ENCODE measurements at places on chromosomes 11 and 22.

GRCh38 chr22:49228431-49229037 lies 599.1 kb downstream of the BRD1 start:
- no peak for DNase-seq

DNA sequence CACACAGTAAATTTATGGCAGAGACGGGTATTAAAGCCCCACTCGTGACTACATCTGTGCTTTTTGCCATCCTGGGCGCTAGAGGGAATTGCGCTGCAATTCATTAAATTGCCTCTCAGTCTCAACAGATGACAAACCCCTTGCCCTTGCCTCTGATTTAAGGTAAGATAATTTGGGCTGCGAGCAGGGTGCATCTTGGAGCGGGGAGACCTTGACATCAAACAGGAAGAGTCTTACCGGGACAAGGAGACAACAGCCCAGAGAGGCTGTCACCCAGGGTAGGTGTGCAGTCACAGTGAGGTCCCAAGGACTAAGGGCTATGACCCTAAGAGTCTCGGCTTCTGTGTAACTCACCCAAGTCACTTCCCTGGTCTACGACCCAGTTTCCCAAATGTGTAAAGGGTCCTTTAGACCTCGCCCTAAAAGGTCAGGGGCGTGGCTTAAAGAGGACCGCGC lies 449 bp upstream of the TOM1 start:
- no peak for DNase-seq

DNA sequence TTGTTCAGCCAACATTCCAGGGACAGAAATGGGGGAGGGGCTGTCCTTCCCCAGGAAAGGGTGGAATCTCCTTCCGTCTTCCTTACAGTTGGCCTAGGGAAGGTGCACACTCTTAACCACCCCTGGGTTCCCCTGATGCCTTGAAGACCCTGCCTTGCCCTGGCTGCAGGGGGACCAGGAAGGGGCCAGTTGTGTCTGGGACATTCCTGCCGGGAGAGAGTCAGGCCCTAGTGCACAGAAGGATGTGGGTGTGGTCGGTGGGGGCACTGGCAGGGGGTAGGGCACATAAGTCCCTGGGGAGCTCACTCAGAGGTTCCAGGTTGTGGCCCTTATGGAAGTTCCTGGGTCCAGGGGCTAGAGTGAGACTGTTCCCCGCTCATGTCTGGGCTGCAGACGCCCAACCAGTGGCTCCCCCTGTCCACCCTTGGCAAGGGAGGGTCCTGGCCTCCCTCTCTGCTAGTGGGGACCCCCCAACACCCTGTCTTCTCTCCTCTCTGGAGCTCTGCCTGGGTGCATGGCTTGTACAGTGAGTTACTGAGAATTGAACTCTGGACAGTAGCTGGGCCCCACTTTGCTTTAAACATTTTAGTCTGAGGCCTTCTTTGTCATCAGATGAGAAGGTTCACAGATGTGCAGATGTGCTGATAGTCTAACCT lies 2.0 kb upstream of the APOBEC3A start:
- DNase-seq, result no peak

GRCh38 chr11:9787260-9787659 lies 123.4 kb downstream of the SWAP70 start:
- no peak for DNase-seq

- peak; percentile 57 for DNase-seq
Observed at GRCh38 chr11:15101072-15101709, 13.5 kb upstream of the INSC start.

DNA sequence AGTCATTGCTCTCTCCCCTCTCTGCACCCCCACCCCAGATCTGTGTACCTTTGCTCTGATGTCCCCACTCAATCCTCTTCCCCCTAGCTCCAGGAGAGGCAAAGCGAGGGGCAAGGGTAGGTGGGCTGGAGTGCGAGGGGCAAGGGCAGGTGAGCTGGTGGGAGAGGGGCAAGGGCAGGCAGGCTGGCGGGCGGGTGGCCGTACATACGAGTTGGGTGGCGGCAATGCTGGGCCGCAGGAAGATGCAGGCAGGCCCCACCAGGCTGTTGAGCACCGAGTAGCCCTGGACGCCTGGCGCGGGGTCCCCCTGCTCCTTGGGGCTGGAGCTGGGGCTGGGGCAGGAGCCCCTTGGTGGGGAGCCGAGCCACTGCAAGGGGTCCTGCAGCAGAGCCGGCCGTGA lies 908 bp downstream of the CABP2 start:
- no peak for DNase-seq

- DNase-seq, result no peak
Observed at GRCh38 chr11:34566208-34566551, 52.6 kb upstream of the ELF5 start.

DNA sequence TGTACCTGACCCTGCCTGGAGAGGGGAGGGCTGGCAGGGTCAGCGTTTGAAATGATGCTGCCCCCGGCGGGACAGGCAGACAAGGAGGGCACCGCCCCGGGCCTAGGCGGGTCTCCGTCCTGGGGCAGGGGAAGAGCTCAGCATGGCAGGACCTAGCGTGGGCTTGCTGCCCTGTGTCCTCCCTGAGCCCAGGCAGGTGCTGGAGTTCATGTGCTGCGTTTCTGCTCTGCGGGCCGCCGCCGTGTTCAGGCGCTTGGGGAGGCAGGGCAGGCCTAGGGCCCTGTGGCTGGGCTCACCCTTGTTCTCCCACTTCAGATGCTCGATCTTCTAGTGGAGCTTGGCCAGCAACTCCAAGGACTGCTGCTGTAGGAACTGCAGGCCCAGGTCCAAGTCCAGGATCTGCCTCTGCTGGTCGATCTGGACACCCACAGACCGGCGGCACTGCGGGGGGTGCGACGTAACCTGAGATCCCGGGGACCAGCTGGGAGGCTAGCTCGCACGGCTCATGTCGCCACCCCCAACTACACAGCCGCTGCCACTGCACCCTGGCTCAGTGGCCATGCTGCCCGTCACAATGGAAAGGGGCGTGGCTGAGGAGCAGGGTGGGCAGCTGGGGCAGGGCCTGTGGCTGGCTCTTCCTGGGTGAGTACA lies 84.4 kb downstream of the MED15 start:
- no peak for DNase-seq

DNA sequence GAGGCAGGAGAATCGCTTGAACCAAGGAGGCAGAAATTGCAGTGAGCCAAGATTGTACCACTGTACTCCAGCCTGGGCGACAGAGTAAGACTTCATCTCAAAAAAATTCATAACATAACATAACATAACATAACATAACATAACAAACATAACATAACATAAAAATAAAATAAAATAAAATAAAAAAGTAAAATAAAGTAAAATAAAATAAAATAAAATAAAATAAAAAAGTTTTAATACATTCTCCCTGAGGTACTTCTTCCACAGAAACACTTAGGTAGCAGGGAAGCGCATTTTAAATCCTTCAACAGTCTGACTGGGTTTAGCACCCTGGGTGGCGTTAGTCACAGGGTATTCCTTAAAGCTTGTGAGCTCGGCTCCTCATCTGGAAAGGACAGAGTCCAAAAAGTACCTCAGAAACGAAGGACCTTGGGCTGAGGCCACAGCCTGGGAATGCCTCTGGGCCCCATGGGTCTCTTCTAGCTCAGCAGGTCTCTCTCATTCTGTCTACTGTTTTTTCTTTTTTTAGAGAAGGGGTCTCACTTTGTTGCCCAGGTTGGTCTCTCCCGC lies 41.7 kb downstream of the MICAL3 start:
- no peak for DNase-seq

DNA sequence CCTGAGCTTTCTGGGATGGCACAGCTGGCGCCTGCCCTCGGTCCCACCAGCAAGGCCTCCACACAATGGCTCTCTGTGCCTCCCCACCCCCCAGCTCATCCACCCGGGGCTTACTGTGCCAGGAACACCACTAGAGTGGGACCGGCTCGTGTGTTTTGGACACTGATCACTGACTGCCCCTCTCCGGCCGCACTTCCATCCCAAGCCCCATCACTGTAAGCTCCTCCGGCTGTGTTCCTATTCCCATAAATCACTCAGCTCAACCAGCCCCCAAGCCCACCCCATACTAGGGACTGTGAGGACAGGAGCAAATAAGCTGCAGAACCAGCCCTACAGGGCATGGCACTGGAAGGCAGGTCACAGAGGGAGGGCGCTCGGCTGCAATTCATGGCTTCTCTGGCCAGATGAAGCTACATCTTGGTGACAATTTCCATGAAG lies 7.3 kb downstream of the APBB1 start:
- no peak for DNase-seq

GRCh38 chr11:10503221-10503620 lies 37.8 kb downstream of the RNF141 start:
- DNase-seq, result no peak

GRCh38 chr11:36354221-36355003 lies 58.3 kb downstream of the PRR5L start:
- DNase-seq, result no peak

DNA sequence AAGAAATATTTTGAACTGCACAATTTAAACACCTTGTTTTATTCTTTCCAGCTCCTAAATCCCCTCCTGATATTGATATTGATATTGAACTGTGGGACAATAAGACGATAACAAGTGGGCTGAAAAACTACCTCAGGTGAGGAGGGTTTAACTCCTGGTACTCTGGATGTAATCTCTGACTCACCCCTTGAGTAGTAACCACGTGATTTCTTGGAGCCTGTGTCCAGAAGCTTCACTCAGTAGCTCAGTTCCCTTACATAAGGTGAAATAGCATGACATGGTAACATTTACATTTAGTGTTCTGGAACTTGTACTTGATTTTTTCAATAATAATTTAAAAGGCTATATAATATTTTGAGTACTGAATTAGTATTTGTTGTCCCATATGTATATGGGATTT lies 168.0 kb downstream of the PGR start:
- no peak for DNase-seq

DNA sequence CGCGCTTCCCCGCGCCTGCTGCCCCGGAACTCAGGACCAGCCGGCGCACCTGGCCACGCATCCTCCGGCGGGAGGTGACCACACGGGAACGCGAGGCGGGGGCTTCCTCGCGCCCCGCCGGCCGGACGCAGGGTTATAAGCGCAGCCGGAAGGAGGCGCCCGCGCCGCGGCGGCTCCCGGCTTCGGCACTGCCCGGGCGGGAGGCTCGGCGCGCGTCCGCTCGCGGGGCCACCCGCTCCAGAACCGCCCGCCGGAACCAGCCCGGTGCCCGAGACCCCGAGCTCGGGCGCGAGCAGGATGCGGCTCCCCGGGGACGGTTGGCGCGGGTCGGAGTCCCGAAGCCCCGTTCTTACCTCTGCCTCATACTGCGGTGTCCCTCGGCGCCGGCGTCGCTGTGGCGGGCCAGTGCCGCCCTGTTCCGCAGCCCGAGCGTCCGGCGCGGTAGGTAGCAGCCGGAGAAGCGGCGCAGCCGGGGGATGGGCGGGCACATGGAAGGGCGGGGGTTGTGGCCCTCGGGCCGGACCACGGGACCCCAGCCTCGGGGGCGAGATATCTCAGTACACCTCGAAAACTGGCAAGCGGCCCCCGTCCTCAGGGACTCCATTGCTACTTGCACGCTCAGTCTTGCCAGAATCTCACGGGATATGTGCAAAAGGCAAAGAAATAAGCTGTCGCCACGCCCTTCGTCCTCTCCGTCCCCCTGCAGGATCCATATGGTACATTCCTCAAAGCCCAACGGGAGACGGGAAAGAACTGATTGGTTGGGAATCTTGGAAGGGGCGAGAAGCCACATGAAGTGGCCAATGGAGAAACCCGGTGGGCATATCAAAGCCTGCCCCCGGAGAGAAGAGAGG lies 23.1 kb downstream of the MICAL3 start:
- DNase-seq, result peak; percentile 78

- no peak for DNase-seq
Observed at GRCh38 chr11:122031813-122032212, 84.2 kb downstream of the BLID start.

GRCh38 chr11:114713756-114714155 lies 35.4 kb downstream of the NXPE2 start:
- no peak for DNase-seq

GRCh38 chr11:70108250-70108649 lies 30.1 kb downstream of the ANO1 start:
- no peak for DNase-seq

DNA sequence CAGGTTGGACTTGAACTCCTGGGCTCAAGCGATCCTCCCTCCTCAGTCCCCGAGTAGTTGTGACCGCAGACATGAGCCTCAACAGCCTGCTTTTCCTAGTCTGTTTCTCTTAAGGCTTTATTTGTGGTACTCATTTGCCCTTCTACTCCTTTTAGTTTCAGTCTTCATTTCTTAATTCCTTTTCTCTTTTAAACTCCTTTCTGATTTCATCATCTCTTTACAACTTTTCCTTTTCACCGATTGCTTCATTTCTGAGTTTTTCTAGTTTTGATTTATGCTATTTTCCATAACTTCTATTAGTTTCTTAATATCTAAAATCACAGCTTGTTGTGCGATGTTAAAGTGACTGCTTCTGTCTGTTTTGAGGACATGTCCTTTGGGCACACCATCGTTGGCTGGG lies 17.3 kb upstream of the MRGPRF start:
- no peak for DNase-seq

DNA sequence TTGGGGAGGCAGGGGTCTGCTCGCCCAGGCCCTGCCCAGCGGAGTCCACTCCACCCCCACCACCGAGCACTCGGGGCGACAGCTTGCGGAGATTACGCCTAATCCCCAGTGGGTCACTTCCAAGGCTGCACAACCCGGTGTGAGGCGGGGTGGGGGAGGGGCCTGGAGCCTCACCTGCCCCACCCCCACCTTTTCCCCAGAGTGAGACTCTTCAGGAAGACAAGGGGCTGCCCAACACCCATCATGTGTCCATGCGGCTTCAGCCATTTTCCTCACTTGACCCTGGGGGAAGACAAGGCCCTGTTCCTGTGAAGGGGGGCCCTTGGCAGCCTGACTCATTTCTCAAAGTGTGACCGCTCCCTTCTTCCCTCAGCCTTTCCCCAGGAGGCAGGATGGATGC lies 12.5 kb downstream of the SYNGR1 start:
- DNase-seq, result no peak

DNA sequence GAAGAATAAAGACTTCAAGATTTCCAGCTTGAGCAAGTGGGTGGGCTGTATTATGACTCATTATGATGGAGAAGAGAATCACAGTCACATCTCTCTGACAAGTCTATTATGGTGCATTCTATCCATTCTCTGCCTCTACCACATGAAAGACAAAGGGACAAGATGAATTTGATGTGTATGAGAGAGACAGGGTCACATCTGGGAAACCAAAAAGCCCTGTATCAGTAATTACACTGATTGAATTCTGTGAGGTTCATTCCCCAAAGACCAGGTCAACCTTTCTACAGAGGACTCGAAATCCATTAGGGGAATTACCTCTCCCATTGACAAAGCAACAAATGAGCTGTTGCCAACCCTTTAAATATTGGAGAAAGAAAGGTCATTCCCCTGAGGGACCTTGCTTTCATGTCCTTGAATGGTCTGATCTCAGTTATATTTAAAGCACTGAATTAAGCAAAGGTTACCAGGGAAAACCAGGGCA lies 109.6 kb downstream of the USP35 start:
- no peak for DNase-seq
